ENCODE measurements at places on chromosomes 12 and 14.

- DNase-seq = no peak
Measured at GRCh38 chr12:112122823-112123690, 2.3 kb upstream of the TRAFD1 start.

DNA sequence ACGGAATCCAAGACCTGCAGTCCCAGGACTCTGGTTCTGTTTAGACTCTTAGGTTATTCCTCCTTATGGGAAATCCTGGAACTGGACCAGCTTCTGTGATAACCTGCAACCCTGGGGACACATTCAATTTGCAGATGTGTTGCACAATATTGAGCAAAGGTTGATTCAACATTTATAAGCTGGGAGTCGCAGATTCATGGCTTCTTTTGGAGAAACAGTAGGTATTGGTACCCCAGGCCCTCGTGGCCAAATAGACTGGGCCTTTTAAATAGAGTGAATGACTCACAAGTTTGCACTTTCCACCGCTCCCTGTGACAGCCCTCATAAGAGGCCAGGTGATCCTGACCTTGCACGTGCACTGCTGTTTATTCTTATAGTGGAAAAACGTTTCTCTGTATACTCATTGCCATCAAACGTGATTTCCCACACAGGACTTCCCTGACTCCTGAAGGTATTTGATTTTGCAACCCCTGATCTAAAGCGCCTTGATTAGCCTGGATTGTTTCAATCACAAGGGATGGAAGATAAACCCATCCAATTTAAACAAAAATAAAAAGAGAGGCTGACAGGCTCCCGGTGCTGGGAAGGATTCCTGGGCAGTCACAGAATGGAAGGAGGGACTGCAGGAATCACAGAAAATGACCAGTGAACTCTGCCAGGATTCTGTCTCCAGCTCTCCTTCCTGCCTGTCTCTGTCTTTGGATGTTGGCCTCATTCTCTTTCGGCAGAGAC lies 98.0 kb downstream of the VCPKMT start:
- no peak for DNase-seq

DNA sequence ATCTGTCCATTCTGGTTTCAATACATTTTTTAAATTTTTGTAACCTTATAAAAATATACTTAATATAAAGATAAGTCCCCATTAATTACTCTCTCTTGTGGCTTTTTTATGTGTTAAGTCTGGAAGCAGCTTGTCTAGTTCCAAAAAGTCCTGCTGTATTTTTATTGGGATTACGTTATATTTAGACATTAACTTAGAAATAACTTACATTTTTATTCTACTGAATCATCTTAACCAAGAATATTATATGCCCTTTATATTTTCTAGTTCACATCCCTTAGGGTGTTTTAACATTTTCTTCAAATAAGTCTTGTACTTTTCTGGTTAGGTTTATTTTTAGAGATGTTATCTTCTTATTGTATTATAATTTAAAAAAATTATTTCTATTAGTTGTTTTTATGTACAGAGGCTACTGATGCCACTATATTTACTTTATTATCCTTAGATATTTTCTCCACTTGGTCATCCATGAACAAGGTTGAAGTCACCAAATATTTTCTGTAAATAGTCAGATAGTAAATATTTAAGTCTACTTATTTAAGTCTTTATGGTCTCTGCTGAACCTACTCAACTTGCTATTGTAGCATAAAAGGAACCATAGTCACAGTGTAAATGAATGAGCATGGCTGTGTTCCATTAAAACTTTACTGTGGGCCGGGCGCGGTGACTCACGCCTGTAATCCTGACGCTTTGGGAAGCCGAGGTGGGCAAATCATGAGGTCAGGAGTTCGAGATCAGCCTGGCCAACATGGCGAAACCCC lies 132.4 kb upstream of the NEDD1 start:
- DNase-seq = no peak

GRCh38 chr12:29572938-29573337 lies 75.5 kb upstream of the OVCH1 start:
- no peak for DNase-seq

DNA sequence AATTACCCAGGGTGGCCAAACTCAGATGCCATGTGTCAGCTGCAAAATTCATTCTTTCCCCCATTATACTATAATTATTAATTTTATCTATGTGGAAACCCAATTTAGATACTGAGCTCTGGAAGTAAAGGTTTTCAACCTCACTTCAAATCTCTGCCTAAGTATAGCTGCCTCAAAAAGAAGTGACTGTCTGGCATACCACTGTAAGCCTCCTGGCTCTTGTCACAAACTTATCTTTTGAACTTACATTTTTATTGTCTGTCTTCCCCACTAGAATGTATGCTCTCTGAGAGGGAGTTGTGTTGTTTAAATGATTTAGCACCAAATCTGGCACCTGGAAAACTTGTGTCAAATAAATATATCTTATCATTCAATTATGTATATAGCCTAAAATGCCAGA lies 16.1 kb upstream of the PRICKLE1 start:
- DNase-seq = no peak

GRCh38 chr12:5737778-5738177 lies 207.3 kb downstream of the ANO2 start:
- DNase-seq = no peak

- DNase-seq = no peak
Measured at GRCh38 chr12:65836419-65837197, 12.3 kb downstream of the HMGA2 start.

DNA sequence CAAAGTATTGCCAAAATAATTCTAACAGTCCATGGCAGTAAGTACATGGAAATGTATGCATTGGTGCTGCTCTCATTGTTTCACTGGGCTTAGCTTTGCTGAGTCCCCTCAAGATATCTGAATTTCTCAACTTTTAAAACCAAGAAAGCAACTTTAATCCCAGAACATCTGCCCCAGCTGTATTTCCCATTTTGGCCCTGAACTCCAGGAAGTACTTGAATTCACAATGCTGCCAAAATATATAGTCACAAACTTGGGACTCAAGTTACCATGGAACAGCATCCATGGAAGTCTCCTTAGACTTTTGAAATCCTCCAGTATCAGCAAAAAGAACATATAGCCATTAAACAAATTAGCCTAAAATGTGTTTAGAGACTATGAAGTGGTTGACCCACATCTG lies 78.5 kb upstream of the FLRT2 start:
- no peak for DNase-seq

- DNase-seq = no peak
Measured at GRCh38 chr12:25063873-25064628, 115.2 kb upstream of the BCAT1 start.

DNA sequence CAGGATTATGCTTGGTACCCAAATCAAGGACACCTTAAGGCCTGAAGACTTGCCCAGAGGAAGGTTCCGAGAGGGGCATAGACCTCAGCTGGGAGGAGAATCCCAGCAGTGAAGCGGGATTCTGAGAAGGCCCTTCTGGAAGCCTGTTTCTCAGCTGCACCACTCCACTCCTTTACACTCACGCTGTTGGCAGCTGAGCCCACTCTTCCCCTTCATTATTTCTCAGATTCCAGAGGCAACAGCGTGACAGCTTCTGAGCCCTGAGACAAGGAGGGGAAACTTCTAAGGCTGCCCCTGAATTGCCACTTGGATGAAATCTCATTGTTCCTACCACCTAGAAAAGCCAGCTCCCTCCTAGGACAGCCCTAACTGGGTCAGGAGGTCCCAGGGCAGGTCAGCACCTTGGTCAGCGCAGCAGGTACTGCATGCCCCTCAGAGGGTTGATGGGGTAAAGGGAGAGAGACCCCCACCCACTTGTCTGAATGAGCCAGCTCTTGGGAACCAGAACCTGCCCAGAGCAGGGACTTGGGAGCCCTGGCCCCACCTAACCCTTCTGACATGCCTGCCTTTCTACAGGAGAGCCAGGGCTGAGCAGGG lies 53.9 kb downstream of the ISCA2 start:
- no peak for DNase-seq

GRCh38 chr12:25286837-25287236 lies 36.1 kb upstream of the KRAS start:
- no peak for DNase-seq

GRCh38 chr12:18955594-18955993 lies 173.9 kb upstream of the PLEKHA5 start:
- DNase-seq = no peak
